Iris pigment epithelial cell (primary cell): ENCODE measurements at places on chromosomes 16 and 17.
A peak's percentile ranks its signal among the peaks of the same experiment; 100 is the strongest.

GRCh38 chr16:83953796-83954576 is 946 bp downstream of the OSGIN1 start:
- peak; percentile 54 for DNase-seq

DNA sequence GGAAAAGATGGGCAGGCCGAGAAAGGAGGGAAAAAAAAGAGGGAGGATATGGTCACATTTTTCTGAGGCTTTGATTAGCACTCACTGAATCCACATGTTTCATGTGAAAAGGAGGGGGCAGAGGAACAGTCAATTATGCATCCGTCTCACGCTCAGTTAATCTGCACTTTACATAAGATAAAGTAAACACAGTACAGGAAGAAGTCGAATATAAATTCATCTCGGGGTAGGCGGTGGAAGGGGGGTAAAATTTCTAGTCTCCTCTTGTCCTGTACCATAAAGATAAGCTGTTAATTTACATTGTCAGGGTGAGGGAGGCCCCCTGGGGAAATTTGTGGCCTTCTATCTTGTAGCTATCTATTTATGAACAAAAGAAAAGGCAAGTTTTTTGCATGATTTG is 73.1 kb upstream of the CES5A start:
- DNase-seq, result no peak

GRCh38 chr17:9767432-9767991 is 23.9 kb downstream of the DHRS7C start:
- DNase-seq, result no peak

DNA sequence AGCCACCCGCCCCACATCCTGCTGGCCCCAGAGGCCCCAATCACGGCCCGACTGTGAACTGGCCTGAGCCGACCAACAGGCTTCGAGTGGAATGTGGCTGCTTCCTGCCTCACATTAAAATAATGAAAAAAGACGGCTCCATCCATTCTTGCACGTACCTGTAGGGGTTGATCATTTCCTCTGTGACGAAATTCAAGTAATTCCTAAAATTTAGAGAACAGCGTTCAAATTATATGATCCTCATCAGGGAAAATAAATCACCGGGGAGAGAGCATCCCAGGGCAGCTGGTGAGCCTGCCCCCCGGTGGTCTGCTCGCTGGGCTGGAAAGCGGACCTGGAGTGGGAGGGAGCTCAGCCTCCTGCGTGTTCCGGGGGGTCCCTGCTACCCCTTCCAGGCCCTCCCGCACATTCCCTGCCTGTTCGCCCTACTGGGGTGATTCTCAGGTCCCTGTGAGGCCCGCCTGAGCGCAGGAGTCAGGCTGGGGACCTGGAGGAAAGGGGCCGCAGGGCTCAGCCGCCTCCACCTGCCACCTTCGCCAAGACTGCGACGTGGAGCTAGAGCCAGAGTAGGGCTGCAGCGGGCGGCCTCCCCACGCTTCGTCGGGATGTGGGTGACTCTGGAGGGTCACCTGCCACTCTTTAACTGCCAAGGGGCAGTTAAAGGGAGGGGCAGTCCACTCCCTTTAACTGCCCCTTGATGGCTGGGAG is 28.9 kb downstream of the SLC7A5 start:
- peak; percentile 58 for DNase-seq

GRCh38 chr17:43469145-43469544 is 14.6 kb upstream of the DHX8 start:
- peak; percentile 95 for DNase-seq

GRCh38 chr17:3690094-3690715 is 5.8 kb downstream of the P2RX5 start:
- DNase-seq, result no peak

DNA sequence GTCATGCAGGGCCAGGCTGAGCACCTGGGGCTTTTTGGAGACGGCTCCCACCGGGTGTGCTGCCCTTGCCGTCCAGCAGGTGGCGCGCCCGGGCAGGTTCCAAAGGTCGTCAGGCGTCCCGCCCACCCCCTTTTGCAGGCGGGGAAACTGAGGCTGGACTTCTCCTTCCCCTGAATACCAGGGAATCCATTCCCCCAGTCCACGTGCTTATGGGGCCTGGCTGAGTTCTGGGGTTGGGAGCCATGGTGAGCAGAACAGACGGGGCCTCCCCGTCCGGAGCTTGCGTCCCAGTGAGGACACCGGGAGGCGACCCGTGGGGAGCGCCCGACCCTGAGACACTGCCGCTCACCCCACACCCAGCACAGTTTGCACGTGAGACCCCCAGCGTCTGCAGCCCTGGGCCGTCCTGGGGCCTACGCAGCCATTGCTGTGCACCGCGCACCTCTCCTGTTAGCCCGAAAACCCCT is 51.8 kb upstream of the JPH3 start:
- no peak for DNase-seq

GRCh38 chr16:29664091-29664921 is 1.3 kb downstream of the SPN start:
- DNase-seq, result no peak

GRCh38 chr16:66438536-66438935 is 11.4 kb downstream of the BEAN1 start:
- DNase-seq, result no peak

- DNase-seq, result no peak
Observed at GRCh38 chr17:50844117-50844700, 8.8 kb downstream of the WFIKKN2 start.

- DNase-seq, result no peak
Observed at GRCh38 chr16:56824331-56824730, 40.7 kb upstream of the SLC12A3 start.

GRCh38 chr17:29873476-29873875 is 56.6 kb downstream of the SSH2 start:
- no peak for DNase-seq

DNA sequence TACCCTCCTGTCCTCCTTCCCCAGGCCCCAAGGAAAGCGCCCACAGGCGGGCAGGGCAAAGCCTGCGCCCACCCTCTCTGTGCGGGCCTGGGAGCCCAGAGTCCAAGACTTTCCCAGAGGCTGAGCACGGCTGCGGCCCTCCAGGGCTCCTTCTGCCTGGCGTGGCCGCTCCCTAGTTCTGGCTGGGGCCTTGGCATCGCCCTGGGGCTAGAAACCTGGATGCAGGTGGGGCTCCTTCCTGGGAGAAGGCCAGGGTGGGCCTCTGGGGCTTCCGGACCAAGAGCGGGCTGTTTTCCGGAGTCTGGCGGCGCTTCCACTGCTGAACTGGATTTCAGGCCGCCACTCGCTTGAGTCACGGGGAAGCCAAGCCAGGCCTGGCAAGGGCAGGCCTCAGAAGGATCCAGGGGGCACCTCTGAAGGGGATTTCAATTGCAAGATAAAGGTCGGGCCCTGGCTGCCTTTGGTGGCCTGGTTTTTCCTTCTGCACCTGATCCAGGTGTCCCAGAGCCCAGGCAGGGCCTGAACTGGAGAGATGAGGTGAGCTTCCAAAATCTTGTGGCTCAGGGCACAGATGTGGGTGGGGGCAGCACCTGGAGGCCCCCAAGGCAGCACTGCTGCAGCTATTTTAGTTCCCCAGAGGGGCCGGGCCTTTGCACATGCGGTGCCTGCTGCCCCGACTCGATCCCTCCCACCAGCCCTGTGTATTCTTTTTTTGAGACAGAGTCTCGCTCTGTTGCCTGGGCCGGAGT is 227.4 kb downstream of the MRTFB start:
- DNase-seq, result no peak

DNA sequence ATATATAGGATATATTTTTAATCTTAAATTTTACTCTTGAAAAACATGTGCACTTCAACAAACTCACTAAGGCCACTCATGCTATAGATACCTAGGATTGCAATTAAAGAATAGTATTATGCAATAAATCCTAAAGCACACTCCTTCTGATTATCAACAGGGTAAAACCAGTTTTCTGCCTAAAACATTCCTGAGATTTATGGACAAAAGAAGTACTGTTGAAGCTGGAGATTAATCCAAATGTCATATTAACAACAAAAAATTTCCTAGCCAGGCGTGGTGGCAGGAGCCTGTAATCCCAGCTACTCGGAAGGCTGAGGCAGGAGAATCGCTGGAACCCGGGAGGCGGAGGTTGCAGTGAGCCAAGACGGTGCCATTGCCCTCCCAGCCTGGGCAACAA is 21.4 kb downstream of the CHCT1 start:
- no peak for DNase-seq

GRCh38 chr16:13560151-13560550 is 359.8 kb upstream of the ERCC4 start:
- no peak for DNase-seq

GRCh38 chr17:40068129-40068581 is 5.4 kb downstream of the THRA start:
- no peak for DNase-seq

- DNase-seq, result no peak
Observed at GRCh38 chr17:38425031-38425430, 3.2 kb upstream of the ARHGAP23 start.

GRCh38 chr17:41415833-41416335 is 8.5 kb downstream of the KRT37 start:
- peak; percentile 66 for DNase-seq
